ENCODE measurements at places on chromosomes 16 and 17. TPM values are rescaled to one million over a fixed set of nuclear protein-coding genes. Genes with fewer than 3 reads are reported as not detected.

Gene SEBOX
- not detected for total RNA-seq

- DNase-seq, result no peak
These were observed 654 bp downstream of the TNFAIP1 start for GRCh38 chr17:28335959-28336871.

GRCh38 chr16:17657045-17657444 lies 186.3 kb upstream of the XYLT1 start:
- DNase-seq, result no peak

DNA sequence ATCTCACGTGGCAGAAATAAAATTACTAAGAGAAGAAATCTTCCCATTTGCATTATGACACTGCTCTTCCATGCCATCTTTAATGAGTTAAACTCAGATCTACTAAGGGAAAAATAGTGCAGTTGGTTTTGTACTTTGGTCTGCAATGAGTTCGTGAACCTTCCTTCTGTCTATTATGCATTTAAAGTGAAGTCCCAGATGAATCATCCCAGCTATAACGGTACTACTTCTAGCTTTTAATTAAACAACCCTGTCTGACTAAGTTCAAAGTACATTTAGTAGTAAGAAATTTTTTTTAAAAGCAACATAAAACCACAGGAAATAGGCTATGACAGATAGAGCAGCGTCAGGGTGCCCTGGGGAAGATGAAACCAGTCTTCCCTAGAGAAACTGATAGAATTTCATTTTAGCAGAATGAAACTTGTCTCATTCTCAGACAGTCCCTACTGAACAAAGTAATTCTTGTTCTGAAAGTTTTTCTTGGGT lies 1.8 kb downstream of the TMIGD1 start:
- DNase-seq, result peak; percentile 31
